Posterior vena cava (tissue), 2 donors: ENCODE measurements at places on chromosomes 13 and 19.

DNA sequence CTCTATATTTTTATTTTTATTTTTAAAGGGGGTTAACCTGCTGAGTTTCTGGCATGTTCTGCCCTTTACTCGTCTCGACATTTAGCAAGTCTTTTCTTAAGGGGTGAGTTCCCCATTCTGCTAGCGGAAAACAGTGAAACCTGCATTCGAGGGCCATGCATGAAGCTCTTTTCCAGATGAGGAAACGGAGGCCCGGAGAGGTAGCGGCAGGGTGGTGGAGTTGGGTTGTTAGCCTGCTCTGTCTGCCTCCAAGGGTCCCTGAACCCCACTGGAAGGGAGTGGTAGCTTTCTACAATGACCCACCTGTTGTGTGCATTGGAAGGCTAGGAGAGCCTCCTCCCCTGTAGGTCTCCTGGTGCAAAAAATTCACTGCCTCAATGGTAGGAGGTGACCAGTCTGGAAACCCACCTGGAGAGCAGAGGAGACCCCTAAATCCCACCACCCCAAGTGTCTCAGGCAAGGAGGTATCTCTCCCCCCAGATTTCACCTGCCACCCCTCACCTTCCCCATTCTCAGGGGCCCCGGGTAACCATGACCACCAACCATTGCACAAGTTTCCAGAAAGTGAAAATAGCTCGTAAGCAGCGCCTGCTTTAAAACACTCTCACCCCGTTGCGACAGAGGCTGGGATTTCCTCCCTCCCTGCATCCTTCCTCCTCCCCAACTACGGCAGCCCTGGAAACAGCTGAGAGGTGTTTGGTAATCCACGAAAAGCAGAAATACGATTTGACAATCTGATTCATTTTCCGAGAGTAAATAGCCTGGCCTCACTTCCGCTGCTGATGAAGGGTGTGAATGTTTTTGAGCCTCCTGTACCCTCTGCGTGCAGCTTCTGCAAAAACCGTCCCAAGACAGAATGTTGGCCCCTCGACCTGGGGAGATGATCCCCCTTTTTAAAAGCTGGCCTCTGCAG lies 3.5 kb downstream of the KLF2 start:
- peak; percentile 94 for DNase-seq

- no peak for DNase-seq
Observed at GRCh38 chr13:94122300-94122915, 357.1 kb downstream of the DCT start.

- DNase-seq: no peak
Observed at GRCh38 chr13:84870190-84870589, 929.0 kb downstream of the SLITRK6 start.

DNA sequence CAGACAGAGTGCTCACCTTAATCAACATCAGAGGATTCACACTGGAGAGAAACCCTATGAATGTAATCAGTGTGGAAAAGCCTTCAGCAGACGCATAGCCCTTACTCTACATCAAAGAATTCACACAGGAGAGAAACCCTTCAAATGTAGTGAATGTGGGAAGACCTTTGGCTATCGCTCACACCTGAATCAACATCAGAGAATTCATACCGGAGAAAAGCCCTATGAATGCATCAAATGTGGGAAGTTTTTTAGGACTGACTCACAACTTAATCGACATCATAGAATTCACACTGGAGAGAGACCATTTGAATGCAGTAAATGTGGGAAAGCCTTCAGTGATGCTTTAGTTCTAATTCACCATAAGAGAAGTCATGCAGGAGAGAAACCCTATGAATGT lies 18.3 kb downstream of the ZNF527 start:
- DNase-seq: no peak

DNA sequence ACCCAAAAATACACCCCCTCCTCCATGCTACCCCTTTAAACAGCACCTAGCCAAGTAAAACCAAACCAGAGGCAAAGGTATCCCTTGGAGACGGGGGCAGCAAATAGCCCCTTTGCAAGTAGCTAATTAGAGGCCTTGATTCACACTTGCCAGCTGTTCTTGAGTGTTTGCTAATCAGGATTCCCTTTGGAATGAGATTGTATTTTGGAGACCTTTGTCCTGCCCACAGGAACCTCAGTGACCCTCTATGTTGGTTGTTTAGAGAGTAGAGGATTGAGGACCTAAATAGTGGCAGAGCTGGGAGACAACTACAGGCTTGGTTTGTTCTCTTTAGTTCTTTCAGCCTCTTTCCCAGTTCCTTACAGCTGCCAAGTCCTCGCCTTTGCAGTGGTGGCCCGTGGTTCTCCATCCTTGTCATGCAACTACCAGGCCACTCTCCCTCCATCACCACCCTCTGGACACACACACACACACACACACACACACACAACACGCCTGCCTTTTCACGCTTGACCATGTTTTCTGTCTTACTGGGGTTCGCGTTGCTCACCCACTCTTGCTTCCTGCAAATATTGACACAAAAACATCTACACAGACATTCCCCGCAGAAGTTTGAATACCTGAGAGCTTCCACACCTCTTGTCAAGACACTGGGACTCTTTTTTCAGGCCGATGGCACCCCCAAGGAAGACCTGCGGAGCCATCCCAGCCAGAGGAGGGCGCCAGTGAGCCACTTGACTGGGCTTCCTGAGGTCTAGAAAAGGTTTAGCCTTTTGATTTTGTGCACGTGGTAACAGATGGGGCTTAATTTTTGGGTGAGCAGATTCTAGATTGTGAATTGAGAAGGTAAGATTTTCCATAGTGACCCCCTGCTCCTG lies 80.0 kb upstream of the GPR183 start:
- DNase-seq: peak; percentile 89

DNA sequence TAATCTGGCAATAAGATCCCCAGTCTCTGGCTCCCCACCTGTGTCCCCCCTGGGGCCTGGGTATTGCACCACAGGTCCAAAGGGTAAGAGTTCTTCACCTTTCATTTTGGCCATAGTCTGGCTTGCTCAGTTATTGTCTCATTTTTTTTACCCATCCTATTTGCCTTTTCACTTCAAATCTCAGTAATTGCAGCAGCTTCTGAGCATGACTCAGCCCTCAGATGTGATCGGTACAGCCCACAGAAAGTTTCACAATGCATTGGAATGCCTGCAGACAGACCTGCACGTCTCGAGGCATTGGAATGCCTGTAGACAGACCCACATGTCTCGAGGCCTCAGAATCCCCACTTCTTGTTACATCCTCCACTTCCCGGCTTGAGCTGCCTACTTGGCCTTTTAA lies 173.6 kb downstream of the NUFIP1 start:
- no peak for DNase-seq

DNA sequence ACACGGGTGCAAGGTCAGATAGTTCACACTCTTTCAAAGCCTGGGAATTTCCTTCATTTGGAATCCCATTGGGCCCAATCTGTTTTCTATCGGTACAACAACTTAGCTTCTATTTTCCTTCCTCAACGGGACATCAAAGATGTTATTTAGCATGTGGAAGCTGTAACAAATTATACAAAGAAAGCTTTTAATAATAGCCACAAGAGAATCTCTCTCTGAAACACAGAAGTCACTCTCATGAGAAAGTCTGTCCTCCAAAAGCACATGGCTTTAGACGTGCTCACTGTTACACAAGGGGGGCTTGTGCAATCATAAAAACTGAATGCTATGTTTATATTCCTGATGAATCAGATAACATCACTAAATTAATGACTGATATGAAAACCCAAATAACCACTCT lies 28.9 kb upstream of the CYSLTR2 start:
- DNase-seq: no peak

GRCh38 chr13:114124921-114125320 lies 7.5 kb downstream of the RASA3 start:
- DNase-seq: no peak

- no peak for DNase-seq
Observed at GRCh38 chr13:46565808-46566750, 13.1 kb downstream of the LRCH1 start.

DNA sequence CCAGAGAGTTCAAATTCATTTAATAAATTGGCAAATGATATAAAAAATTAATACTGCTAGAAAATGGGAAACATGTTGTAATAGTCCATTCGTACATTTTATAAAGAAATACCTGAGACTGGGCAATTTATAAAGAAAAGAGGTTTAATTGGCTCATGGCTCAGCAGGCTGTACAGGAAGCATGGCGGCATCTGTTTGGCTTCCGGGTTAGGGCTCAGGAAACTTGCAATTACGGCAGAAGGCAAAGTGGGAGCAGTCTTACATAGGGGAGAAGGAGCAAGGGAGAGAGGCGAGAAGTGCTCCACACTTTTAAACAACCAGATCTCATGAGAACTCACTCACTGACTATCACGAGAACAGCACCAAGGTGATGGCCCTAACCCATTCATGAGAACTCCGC lies 512.0 kb downstream of the DACH1 start:
- DNase-seq: no peak

DNA sequence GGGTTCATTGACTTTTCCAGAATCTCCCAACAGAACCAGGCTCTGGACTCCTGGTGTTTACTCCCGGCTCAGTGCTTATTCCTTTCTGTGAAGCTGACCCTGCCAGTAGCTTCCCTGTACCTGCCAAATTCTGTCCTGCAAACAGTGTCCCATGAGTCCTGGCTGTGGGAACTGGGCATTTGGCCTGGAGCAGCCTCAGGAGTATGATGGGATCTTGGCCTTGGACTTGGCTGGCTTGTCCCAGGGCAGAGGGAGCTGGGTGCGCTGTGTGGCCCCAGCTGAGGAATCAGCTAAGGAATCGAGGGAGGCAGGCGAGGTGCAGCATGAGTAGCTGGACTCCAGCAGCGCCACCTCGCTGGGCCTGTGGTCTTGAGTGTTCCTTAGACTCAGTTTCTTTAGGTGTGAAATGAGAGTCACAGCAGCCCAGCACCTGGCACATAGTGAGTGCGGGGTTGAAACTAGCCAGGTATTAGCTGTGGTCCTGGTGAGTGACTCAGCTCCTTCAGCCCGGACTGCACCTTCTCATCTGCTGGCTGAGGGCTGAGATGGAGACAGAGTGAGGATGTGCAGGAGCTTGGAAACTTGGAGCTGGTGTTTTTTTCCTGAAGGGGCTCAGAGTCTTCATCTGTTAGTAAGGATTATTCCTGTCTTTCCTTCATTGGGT lies 10.4 kb downstream of the CLASRP start:
- no peak for DNase-seq

- no peak for DNase-seq
Observed at GRCh38 chr19:17248011-17248776, 2.5 kb upstream of the NR2F6 start.

- no peak for DNase-seq
Observed at GRCh38 chr19:47111682-47112165, 1.9 kb downstream of the ZC3H4 start.

DNA sequence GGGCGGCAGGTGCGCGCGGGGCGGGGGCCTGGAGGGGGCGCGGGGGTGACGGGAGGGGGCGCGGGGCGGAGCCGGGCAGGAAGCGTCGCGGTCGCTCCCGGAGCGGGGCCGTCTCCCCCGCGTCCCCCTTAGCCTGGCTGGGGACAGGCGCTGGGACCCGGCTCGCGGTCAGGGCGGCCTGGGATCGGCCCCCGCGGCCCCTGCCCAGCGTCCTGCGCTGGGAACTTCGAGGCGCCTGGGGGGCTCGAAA lies 74.7 kb upstream of the MCF2L start:
- DNase-seq: no peak

- peak; percentile 84 for DNase-seq
Observed at GRCh38 chr13:50410921-50411746, 395.9 kb downstream of the KCNRG start.

DNA sequence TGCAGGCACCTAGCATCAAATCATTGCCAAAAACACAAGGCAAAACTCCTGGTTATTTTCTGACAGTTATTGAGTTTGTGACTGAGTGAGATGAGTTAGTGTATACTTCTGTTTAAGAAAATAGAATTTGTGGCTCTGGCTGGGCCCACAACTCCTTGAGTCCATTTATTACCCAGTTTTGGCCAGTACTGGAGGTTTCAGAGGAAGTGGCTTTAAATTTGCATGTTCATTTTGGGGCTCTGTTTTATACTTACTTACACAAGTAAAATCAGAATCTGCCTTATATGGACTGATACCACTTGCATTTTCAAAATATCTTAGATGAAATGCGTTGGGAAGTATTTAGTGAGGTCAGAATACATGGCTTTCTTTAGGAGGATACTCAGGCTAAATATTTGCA lies 29.0 kb downstream of the TNFSF11 start:
- DNase-seq: no peak

- DNase-seq: no peak
Observed at GRCh38 chr13:80894917-80895316, 554.0 kb upstream of the SPRY2 start.
